Cardiac muscle cell (in vitro differentiated cells and primary cell): ENCODE measurements at places on chromosomes 2 and 18.

DNA sequence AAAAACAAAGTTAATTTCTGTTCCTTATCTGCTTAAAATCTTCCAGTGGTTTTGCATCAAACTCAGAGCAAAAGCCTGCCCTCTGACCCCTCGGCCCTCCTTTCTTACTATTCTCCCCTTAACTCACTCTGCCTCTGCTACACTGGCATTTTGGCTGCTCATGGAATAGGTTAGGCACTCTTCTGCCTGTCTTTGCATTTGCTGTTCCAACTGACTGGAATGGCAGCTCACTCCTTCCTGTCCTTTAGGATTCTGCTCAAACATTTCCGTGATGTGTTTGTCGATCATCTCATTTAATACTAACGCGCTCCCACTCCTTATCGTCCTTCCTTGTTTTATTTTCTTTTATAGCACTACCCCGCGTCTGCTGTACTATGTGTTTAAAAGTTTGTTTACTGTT lies 815 bp downstream of the CEBPZ start:
- peak; percentile 3 for DNase-seq

- no peak for DNase-seq
These were observed 265.1 kb downstream of the MEIS1 start for GRCh38 chr2:66699793-66700676.

DNA sequence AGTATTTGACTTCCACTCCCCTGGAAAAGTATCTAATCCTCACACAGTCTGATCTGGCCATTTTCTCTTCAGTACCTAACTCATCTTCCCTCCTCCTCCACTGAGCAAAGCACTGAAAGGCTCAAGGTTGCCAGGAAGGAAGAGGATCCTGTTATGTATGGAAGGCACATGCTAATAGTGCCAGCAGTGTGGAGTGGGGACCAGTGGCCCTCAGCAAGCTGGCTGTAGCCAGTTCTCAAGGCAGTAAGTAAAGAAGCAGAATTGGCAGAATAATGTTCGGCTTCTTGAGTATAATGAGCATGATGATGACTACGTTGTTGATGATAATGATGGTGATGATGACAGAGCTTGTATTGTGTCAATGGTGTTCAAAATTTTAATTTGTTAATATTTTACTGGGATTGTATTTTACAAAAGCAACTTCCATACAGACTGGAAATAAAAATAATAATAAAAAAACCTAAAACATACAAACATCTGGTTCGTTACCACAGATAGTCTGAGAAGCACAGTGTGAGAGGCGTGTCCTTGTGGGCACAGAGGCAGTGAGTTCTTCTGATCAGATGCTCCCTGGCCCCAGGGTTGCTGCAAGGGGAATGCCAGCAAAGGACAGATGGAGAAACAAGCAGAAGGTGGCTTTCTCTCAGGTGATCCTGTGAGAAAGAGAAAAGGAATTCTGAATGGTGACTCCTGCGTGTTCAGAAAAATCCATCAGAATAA lies 528.8 kb downstream of the CMPK2 start:
- DNase-seq = no peak

DNA sequence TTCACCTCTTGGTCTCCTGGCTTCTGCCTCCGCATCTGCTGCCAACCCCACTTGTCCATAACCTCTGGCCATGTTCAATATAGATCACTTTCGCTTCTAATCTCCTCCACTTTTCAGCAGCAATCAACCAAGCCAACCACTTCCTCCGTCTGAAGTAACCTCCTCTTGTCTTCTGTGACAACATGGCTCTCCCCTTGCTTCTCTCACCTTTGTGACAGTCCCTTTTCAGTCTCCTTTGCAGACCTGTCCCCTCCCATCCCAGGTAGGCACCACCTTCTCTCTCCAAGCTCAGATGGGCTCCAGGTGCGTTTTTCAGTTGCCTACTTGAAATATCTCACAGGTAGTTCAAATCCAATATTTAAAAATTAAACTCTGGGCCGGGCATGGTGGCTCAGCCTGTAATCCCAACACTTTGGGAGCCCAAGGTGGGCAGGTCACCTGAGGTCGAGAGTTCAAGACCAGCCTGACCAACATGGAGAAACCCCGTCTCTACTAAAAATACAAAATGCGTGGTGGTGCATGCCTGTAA lies 4.7 kb upstream of the PSD4 start:
- DNase-seq = no peak

GRCh38 chr2:8535821-8536685 lies 145.8 kb upstream of the ID2 start:
- DNase-seq = no peak

GRCh38 chr2:240965296-240965904 lies 33.0 kb upstream of the SNED1 start:
- DNase-seq = no peak

DNA sequence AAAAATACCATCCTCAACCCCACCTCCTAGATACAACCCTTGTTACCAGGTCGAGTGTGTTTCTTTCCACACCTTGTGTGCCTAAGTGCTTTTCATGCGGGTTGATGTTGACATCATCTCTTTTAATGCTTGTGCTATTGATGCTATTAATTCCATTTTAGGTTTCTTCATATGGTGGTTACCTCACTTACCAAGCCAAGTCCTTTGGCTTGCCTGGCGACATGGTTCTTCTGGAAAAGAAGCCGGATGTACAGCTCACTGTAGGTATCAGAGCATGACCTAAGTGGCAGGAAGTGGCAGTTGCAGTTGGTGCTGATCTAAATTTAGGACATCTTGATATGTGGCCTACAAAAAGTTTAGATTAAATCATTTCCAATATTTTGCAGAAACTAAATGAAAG lies 149.9 kb upstream of the TTC39C start:
- no peak for DNase-seq

- DNase-seq = no peak
These were observed 21.1 kb upstream of the MALT1 start for GRCh38 chr18:58649966-58650816.

- no peak for DNase-seq
These were observed 24.2 kb downstream of the HPCAL1 start for GRCh38 chr2:10326707-10327594.

DNA sequence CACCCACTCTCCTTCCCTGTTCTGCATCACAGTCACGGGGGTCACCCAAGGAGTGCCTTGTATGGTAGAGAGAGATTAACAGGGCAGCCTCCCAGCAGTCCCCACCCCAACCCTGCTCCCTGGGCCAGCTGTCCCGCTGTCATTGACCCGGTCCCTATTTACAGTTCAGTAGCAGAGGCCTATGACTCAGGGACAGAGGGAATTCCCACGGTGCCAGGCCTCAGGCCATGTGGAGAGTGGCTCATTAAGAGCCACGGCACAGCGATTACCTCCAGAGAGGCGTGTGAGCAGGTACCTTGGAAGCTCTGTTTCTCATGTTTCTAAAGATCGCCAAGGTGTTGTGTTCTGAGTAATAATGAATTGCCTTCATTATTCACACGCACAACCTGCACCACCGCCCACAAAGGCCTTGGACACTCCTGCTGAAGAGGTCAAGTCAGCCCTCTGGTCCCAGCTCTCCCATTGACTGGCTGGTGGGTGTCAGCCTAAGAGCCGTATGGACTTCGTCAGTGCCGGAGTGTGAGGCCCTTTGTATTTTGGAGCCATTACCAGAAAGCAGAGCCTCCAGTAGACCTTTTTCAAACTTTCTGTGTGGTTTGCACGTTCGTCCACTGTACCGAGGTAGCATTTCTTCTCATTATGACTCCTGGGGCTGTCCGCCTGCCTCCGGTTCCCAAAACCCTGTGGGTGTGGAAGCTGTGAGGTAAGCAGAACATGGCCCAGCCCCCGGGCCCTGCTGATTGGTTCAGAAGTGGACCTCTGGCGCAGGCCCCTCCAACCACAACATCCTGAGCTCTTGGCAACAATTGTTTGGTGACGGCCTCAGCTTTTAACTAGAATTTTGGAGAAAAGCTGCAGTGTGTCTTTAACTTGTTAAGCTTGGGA lies 47.0 kb downstream of the SERTAD2 start:
- peak; percentile 88 for DNase-seq

DNA sequence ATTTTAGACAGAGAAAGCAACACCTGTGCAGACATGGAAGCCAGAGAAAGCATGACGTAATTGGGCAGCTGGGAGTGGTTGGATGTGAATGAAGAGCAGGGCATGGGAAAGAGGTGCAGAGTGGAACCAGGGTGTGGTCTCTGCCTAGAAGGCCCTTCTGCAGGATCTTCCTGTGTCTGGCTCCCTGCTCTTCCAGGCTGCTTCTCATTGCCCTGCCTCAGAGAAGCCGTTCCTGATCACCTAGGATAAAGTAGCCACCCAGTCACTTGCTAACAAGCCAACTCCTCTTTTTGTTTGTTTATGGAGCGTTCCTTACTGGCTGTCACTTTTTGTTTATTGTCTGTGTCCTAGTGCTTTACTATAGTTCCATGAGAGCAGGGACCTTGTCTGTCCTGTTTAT lies 28.5 kb downstream of the GALNT1 start:
- DNase-seq = no peak

- no peak for DNase-seq
These were observed 112.9 kb upstream of the CNTNAP5 start for GRCh38 chr2:123912171-123912570.

- peak; percentile 84 for DNase-seq
These were observed 18.7 kb downstream of the ORC2 start for GRCh38 chr2:200944467-200945394.

DNA sequence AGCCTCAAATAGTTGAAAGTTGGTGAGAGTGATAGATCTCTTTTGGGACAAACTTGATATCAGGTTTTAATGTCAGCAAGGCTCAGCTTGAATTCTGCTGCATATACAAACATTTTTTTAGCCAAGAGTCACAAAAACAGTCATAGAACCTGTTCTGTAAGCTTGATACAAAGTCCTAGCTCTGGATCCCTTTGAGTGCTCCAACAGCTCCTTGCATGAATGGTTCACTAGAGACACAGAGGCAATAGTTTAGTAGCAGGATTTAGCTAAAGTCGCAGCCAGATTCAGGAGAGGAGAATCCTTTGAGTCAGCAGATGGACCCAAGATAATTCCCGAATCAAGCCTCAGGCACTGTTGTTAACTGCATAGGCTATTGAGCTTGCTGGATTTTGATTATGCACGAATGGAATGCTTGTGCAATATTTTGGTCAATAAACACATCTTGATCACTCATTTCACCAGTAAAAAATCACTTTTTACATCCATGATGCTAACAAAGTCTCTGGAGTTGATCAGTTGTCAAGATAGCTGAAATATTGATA lies 148.6 kb downstream of the KLHL14 start:
- no peak for DNase-seq

DNA sequence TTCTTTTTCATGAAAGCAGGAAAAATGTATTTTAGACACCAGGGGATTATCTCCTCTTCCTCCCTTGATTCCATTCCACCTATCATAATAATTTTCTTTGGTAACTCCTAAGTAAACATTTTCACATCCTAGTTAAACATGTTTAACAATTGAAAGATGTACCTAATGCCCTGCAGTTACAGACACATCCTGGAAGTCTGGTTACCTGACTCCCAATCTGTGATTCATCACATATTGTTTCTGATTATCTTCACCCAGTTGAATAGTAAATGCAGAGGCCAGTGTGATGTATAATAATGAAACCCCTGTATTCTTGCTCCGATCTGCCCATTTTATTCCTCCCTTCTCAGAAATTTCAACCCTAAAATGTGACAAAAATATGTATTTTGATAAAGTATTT lies 1237.6 kb upstream of the LRRTM1 start:
- DNase-seq = no peak

- DNase-seq = no peak
These were observed 104.2 kb downstream of the ASAP2 start for GRCh38 chr2:9310798-9311197.
